ENCODE measurements at places on chromosomes 3 and 15.

DNA sequence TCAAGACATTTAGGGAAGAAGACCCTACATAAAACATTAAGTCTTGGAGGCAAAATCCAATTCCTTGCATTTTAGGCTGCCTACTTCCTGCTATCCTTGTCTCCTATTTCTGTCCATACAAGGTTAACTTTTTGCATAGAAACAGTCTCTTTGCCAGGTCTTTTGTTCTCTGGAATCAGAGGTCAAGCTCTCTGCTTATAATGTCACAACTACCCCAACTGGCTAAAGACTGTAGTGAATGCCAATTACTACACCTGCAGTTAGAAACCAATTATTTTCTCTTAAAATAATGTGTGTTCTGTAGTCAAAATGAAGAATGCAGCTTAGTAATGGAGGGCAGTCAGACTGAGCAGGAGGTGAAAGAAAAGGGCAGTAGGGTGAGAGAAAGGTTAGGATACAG, 856.2 kb downstream of the TUSC7 start:
- no peak for DNase-seq

GRCh38 chr3:189588475-189589178, 42.6 kb upstream of the TP63 start:
- no peak for DNase-seq

- DNase-seq, result no peak
Observed at GRCh38 chr15:60423537-60423936, 25.8 kb upstream of the ANXA2 start.

DNA sequence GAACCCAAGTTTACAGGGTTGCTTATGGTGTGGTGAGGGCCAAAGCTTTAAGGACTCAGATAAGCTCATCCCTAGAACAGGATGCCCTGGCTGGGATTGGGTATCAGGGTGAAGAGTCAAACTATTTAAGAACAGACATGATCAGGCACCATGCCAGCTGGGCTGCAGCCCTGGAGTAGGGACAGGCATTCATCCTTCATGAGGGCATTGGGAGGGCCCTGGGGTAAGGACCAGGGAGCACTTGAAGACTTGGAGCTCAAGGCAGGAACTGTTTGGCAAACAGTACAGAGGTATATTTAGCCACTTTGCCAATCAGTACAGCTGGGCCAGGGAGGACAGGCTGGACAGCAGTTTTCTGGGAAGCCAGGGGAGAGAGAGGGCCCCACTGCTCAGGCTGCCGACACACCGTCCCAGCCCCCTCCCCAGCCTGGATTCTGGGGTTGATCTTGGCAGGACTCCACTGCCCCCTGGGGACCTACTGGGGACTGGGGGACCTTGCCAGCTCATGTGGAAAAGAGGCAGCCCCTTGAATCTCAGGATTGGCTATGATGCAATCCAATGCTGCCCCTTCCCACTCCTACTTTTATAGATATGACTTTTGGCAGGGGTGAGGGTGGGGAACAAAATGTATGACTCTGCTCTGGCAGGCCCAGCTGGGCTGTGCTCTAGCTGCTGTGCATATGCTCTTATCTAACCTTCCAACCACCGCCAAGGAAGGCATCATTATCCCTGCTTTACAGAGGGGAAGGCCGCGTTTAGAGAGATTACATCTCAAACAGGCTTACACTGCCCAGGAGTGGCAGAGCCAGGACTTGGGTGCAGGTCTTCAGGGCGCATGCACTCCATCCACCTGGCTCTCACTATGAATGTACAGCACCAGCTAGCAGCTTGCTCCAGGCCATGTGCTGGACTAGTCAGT, 2.3 kb downstream of the PLA2G4E start:
- no peak for DNase-seq

DNA sequence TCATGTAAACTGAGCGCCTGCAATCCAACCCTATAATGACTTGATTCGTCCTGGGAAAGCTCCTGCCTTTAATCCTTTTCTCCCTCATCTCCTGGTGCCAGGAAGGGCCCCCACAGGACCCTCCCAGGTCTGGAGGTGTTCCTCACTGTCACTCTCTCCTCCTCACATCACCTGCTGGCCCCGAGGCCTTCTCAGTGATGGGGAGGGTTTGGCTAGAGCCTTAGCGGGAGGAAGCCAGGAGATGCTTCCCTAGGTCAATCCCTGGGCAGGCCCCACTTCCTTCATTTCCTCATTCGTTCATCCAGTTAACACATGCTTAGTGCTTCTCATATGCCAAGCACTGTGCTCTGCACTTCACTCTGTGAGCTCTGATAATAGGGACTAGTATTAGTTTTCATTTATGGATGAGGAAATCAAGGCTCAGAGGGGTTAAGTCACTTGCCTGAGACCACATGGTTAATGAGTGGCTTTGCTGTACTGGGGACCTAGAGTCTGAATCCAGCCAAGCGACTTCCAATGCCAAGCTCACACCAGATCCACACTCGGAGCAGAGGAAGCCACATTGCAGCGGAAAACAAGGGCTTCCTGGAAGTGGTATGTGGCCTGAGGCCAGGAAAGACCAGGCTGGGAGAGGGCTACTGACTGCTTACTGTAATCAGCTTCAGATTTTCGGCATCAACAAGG, 50.3 kb upstream of the CHRNB4 start:
- no peak for DNase-seq

DNA sequence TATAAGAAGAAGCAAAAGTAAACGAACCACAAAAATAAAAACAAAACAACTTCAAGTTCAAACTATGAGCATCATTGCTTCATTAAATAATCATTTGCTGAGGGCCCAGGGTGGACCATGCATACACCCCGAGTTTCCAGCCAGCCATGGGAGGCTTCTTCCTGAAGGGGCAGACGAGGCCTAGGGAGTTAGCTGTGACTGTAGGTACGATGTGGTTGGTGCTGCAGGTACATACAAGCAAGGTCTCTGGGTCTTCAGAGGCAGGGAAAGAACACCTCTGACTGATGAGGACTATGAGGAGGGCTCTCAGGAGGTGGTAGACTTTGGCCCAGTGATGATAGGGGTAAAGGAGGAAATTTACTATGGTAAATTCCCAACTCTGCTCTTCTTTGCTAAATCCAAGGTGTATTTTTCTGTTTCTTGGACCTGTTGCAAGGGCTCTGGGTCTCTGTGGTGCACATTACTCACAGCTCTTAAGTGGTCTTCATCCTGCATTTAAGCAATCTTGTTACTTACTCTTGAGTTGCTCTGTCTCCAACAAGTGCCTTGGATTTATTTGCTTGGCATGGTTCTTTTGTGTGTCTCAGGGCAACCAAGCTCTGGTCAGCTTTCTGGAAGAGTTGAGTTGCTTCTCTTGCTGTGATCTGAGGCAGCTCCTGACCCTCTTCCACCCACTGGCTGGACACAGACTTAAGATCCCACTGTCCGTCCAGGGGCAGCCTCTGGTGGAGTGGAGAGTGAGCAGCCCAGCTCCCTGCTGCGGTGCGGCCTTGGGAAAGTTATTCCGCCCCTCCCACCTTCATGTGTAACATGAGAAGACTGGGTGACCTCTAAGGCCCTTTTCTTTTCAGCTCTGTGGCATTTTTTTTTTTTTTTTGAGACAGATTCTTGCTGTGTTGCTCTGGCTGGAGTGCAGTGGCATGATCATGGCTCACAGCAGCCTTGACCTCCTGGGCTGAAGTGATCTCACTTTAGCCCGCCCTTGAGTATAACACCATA, 56.1 kb upstream of the KIF23 start:
- DNase-seq, result no peak

GRCh38 chr3:158748237-158748828, 16.1 kb upstream of the RARRES1 start:
- DNase-seq, result no peak

DNA sequence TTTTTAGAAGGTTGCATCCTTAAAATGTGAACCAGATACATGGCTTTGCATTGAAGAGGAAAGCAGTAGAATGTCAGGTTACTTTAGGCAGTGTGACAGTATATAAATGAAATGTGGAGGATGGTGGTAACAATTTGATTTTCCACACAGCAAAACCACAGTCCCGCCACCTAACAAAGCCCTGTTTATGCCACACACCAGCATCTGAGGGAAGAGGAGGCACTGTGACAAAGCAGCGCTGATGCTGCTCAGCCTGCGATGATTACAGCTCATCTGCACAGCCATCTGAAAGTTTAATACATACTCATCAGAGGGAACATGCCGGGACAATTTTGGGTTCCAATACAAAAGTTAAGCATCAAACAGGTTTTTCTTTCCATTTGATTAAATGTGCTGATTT, 8.9 kb downstream of the RNF7 start:
- DNase-seq, result no peak

DNA sequence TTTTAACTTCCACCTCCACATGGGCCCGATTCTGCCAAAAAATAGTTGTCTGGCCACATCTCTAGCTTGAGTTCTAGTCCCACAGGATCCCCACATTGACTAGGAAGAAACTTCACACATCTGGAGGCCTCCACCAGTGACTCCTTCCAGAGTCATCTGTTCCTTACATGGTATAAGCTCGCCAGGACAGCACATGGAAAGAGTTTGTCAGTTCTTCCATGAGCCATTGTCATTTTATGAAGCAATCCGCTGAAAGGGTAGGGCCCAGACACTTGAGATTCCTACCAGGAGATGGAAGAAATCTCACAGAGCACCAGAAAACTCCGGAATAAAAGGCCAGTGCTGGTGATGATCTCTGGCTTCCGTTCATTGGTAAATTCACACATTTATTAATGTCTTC, 350.5 kb upstream of the ICE2 start:
- no peak for DNase-seq

- no peak for DNase-seq
Observed at GRCh38 chr3:124137216-124137615, 145.3 kb upstream of the ROPN1 start.

GRCh38 chr3:139797724-139798343, 120.1 kb upstream of the NMNAT3 start:
- DNase-seq, result no peak

DNA sequence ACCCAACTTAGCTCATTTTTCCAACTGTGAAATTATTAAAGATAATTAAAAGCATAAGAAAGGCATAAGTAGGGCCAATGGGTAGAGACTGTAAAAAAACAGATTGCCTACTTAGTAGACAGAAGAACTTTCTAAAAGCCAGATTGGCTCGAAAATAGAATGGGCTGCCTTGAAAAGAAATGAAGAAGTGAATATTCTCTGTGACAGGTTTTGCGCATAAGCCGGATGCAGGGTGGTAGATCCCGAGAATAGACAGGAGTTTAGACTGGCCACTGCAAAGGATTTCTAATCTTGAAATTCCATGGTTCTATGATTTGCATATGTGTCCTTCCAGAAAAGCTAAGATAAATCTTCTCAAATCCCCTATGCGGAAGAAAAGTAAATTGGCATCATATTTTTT, 173.3 kb upstream of the ICE2 start:
- DNase-seq, result no peak

DNA sequence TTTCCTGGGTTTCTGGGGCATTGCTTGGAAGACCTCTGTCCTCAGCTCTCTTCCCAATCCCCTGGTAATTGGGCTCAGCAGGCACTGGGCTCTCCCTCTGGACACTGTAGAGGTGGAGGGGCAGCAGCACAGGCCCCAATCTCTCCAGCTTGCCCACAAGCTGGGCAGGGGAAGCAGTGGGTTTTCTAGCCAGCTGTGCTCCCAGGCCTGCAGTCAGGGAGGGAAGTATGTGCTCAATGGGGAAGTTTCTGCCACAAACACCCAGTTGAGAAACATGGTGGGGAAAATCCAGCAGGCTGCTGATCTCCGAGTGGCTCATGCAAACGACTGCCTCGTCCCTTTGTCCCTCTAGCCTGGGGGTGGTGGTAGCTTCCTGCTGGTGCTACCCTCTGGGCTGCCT, 12.8 kb upstream of the RFT1 start:
- DNase-seq, result no peak

GRCh38 chr15:75732809-75733451, 20.3 kb upstream of the CSPG4 start:
- peak; percentile 26 for DNase-seq

GRCh38 chr15:72463702-72464101, 10.4 kb upstream of the ARIH1 start:
- no peak for DNase-seq

DNA sequence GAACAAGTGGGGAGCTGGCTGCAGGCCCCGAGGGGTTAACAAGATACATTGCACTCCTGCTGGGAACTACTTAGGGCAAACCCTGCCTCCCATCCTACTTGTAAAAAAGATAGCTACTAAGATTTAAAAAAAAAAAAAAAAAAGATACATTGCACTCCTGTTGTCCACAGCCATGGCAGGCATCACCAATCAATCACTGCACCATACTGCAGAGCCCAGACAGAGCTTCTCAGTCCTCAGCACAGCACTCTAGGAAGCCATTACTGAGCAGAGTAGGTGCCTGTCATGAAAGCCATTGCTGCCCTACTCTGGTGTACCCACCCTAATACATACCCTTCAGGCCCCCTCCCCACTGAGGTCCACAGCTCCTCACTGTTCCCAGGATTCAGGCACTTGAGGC, 64.8 kb downstream of the RASGRF1 start:
- no peak for DNase-seq

DNA sequence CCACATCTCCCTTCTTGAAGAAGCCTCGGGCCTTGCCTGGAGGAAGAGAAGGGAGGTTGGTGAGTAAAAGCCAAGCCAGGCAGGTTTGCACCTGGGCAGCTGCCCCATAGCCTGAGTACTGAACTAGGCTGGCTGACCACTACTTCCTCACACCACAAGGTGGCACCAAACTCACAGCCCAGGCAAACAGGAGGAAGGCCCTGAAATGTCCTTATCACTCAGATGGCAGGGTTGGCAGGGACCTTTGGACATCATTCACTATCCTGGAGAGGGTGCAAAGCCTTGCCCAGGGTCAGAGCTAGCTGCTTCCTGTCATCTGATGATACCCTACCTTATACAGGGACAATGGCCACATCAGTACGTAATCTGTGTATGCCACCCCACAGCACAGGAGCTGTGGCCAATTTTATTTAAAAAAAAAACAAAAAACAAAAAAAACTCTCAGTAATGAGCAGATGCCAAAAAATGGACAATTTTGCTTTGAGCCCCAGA, 2.2 kb upstream of the GRAMD2A start:
- peak; percentile 54 for DNase-seq

DNA sequence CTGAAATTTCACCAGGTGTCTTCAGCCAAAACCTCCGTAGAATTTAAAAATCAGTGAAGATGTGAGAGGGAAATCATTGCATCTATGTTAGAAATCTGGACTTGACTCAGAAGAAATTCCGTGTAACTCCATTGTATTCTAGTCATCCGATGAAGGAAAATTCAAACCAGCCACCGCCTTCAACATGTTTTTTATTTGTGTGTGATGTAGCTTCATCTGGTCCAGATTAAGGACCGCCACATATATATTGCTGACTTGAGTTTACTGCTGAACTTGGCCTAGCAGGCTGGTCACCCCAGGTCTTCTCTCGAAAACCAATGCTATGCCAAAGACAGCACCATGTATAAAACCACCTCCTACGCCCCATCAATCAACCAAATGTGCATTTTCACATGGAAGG, 120.9 kb downstream of the FOXP1 start:
- no peak for DNase-seq

DNA sequence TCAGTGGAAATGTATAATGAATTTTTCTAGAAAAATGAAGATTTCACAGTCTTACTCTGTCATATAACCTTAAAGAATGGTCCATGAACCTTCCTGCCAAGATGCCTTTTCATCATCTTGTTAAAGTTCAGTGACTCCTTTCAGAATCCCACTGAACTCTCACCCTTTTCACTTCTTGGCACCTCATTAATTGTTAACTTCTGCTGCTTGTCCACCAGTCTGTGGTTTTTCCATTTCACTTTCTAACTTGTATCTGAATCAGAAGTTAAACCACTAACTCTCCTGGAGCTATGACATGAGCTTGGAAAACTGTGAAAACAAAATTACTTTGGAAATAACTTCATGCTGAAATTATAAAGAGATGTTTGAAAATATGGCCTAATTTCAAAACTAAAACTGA, 281.2 kb upstream of the ALCAM start:
- DNase-seq, result no peak
